ENCODE measurements at places on chromosomes 7 and 10. TPM values are rescaled to one million over a fixed set of nuclear protein-coding genes. Genes with fewer than 3 reads are reported as not detected.

The BAIAP2L1 gene
- 48.0 TPM for total RNA-seq

- DNase-seq = no peak
Measured at GRCh38 chr10:106815427-106816043, 349.0 kb downstream of the SORCS1 start.

The PTN gene
- not detected for total RNA-seq

DNA sequence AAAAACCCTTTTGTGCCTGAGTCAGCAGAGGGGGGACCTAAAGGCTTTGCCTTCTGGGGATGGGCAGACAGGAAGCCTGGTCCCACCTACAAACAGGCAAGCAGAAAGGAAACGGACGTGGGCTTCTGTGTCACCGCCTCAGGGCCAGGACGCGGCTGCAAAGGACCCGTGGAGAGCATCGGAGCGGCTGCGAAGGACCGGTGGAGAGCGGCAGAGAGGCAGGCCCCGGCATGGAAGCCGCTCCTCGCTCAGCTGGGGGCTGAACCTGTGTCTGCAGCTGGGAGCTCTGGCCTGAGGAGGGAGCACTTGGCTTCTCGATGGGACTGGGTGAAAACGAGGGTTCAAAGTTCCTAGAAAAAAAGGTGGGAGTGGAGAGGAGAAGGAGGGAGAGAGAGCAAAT lies 125.4 kb upstream of the PPP2R2D start:
- DNase-seq = no peak

- no peak for DNase-seq
Measured at GRCh38 chr7:103134836-103135554, 13.9 kb downstream of the NAPEPLD start.

DNA sequence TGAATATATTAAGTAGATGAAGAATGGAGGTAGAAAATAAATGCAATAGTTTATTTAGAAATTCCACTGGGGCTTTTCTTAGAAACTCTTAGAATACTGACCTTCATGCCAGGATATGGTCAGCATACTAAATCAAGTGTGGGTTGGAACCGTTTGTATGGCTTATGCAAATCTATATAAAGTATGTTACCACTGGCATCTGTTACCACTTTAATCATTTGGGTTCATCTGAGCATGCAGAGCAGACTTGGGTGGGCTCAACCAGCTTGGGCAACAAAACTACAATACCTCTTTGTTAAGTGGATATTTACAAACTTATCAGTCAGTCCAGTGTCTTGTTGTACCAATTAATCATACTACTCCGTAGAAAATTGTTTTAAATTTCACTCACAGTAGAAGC lies 125.8 kb downstream of the CRPPA start:
- DNase-seq = peak; percentile 55

DNA sequence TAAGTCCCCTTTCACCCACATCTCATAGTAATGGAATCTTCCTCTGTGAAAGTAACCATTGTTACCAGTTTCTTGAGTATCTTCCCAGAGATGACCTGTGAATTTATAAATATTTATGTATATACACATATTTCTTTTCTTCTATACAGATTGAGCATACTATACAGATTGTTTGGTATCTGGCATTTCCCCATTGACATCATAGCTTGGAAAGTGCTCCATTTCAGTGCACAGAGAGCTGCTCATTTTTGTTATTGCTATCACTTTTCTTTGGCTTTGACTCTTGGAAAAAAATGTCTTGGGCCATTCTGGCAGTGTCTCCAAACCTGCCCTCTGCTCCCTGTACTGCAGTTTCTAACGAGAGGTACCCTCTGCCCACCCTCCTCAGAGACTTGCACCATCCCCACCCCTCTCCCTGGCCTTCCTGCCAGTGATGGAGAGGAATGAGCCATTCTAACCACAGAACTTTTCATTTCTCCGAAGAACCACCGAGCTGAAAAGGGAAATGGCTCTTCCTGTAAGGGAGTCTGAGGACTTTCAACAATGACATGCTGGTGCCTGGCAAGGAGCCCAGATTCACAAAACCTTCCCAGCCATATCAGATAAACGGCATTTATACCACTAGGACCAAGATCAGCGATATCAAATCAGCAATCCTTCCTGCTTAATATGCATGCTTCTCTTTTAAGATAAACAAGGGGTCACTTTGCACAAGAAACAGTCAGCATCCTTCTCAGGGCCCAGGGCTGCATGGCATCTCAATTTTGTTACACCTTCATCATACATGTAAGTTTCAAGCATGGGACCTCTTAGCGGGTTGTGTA lies 19.7 kb upstream of the CCSER2 start:
- peak; percentile 32 for DNase-seq

- peak; percentile 32 for DNase-seq
Measured at GRCh38 chr10:32377458-32378259, 30.7 kb upstream of the EPC1 start.

GRCh38 chr7:42805601-42806000 lies 106.3 kb downstream of the C7orf25 start:
- DNase-seq = no peak

The GDI2 gene
- 211 TPM for total RNA-seq

The BTBD16 gene
- total RNA-seq = 4.7 TPM

- no peak for DNase-seq
Measured at GRCh38 chr10:90966146-90966545, 45.3 kb upstream of the ANKRD1 start.

GRCh38 chr7:157484411-157485081 lies 147.7 kb downstream of the DNAJB6 start:
- no peak for DNase-seq

DNA sequence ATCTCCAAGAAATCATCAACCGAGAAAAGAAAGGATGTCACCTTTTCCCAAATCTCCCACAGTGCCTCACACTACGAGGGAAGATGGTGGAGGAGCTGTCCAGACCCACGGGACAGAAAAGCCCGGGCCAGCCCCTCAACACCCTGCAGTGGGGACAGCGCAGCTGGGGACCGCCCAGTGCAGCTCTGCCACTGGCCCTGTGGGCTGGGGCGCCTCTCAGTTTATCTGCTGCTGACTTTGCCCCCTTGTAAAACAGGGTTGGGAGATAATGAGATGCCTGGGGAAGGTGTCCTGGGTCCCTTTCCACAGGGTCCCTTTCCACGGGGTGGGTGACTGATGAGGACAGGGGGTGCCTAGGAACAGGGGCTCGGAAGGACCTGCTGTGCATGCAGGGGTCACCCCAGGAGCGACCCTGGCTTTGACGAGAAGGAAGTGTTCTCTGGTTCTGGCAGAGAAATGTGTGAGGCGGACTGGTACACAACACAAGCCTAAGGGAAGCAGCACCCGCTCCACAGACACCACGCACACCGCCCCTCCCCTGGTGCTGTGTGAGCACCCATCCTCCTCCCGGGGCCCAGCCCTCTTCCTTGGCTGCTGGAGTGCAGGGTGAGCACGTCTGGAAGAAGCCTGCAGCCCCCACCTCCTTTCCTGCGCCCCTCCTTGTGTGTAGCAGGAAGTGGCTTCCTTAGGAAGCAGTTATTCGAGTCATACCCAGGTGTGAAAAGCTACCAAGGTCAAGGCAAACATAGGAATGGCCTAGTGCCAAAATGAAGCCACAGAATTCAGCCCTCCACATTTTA lies 339.9 kb downstream of the DNAJB6 start:
- DNase-seq = no peak

DNA sequence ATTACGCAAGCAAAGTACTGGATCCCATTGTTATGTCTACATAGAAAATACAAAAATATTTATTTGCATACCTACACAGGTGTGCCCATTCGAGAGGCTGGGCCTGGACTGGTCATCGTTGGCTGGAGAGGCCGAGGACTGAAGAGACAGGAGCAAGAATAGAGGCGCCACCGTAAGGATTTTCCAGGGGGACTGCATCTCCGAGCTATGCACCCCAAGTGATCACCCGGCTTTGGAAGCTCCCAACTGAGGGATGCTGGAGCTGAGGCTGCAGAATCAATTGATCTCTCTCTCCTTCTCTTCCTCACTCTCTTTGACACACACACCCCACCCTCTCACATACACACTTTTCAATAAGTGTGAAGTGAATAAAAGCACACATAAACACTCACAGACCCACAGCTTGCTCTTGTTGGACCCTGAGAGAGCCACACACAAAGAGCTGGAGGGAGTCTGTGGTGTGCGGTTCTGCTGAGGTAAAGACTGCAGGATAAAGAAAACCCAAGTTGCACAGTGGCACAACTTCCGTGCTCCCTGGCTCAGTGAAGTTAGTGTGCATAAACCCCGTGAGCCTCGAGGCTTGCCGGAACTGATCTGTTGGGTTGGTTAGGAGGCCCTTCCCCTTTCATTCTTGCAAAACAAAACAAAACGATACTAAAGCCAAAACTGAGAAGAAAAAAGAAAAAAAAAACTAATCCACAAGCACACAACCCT lies at the start of gene AOAH:
AOAH (minus strand) TSS at position 544 of the 714 bp plus-strand sequence; CDS start at position 198, 346 bp downstream.
- DNase-seq = no peak

- DNase-seq = no peak
Measured at GRCh38 chr10:116973946-116974455, 31.0 kb downstream of the SHTN1 start.

Data from HT-29 (cell line).